ENCODE measurements at places on chromosomes 3 and 15.

DNA sequence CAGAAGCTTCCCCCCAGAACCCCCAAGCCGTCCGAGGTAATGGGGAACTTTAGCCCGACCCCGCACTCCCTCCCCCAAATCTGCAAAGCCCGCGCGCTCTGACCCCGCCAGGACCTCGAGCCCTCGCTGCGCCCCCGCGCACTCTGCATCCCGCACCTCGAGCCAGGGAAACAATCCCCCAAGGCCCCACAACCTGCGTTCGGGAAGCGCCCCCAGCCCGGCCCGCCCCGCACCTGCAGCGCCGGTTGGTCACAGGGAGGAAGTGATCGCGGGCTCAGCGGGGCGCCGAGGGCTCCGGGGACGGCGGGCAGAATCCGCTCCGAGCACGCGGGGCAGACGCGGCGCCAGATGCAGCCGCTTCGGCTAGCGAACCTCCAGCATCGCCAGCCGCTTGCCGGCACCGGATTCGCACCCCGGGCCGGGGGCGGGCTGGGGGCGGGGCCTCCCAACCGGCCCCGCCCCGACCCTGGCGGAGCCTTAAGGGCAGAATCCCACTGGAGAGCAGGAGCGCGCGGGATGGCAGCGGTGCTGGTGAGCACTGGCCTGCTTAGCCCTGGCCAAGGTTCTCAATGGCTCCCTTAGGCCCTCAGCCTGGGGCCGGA, at the start of gene CAMKV:
CAMKV (minus strand) TSS at position 382 of the 602 bp plus-strand sequence. CDS start 7,518 bp downstream, outside the sequence.
- DNase-seq, result peak; percentile 45

DNA sequence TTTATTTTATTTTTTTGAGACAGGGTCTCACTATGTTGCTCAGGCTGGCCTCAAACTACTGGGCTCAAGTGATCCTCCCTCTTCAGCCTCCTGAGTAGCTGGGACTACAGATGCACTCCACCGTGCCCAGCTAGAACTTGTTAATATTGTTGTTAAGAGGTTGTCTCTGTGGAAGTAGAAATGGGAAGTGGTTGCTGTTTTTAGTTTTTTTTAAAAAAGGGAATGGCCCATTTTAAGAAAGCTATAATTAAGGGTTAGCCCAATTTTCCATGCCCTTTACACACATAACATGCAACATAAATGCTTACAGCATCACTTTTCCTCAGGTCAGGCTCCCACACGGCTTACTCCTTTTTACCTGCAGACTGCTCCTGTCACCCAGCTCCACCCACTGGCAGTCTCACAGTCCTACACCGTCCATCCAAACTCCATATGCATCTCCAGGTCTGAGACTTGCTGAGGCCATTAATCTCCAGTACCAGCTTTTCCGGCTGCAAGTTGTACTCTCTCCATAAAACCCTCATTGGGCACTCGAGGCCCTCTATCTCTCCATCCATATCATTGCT, 19.8 kb downstream of the MORC1 start:
- DNase-seq, result no peak

- DNase-seq, result no peak
Measured at GRCh38 chr3:101303089-101303731, 17.2 kb downstream of the IMPG2 start.

DNA sequence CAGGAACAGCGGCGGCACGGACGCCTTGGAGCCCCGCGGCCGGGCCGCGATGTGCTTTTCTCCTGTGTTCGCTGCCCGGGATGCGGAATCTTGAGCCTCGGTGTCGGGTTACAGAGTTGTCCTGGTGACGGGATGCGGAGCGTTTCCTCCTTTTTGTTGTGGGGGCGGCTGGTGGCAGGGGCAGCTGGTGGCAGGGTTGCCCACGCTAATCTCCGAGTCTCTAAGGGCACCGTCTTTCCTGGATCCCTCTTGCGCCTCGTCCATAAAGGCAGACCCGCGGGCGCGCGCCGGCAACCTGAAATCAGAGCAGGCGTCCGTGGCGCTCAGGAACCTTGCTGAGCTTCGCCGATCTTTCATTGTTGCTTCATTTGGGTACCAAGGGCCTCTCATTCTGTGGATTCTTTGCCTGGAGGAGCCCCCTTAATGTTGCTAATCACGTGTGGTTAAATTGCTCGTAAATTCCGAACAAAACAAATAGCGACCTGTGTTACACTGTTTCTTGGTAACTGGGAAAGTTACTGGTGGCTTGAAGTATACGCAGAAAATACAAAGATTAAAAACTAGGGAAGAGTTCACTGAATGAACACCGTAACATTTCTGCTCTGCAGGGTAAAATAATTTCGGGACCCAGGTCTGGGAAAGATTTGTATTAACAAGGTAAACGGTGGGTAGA, 844 bp upstream of the PFN2 start:
- DNase-seq, result peak; percentile 6

DNA sequence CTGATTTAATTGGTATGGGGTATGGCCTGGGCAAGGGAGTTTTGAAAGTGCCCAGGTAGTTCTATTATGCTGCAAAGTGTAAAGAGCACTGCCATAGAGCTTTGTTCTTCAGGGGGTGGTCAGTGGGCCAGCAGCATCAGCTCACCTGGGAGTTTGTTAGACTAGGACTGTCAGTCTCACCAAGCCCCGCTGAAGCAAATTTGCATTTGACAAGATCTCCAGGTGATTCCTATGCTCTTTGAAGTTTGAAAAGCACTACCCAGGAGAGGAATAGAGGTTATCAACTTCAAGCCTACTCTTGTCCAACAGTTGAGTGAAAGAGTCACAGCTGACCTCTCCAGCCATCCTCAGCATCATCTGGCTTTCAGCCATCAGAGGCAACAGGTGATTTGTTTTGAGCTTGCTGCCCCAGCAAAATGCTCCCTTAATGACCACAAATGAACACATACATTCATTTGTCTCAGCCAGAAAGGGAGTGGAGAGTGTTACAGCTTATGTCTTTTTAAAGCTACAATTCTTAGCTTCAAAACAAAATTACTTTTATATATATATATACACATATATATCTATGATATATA, 8.0 kb downstream of the ZSCAN2 start:
- DNase-seq, result no peak

DNA sequence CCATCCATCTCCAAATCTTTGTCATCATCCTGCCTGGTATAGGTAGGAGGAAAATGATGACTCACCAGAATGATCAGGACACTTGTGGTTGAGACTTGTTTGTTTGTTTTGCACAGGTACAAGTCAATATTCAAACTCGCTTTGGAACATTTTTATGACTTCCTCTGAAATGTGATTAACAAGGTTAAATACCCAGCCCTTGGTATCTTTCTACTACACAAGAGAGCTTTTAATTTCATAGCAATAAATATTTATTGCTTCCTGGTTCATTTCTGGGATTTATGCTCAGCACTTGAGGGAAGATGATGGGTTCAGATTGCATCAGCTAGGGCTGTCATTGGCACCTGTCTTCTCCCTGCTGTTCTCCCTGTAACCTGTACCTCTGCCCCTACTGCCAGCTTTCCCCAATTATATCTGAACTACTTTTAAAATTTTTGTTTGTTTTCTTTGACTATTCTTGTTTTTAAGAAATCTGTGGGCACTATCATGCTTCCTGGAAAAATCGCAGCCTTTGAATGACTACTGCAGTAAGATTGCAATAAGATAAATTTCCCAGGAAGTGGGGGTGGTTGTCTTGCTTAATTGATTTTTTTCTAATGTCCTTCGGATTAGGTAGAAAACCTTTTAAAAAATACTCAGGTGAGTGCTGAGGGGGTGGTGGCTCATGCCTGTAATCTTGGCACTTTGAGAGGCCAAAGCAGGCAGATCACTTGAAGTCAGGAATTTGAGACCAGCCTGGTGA, 24.3 kb upstream of the GCNT3 start:
- DNase-seq, result no peak

DNA sequence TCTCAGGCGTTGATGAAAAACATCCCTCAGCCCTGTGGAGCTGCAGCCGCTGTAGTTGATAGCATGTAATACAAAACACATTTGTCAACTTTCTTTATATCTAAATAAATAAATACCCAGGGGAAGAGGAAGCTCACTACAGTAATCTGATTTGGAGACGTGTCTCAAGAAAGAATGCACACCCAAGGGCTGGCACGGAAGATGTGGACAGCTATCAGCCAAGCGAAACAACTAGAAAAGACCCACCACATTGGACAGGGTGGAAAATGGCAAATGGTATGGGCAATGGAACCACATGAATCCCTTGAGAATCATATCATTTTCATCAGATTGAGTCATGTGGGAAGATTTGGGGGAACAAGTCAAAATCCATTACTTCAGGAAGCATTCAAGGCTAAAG, 43.1 kb upstream of the ALDH1A3 start:
- no peak for DNase-seq
